WTC11 (cell line): ENCODE measurements at places on chromosomes 5 and 9.

- no peak for DNase-seq
These were observed 74.3 kb upstream of the ICE1 start for GRCh38 chr5:5348135-5348534.

DNA sequence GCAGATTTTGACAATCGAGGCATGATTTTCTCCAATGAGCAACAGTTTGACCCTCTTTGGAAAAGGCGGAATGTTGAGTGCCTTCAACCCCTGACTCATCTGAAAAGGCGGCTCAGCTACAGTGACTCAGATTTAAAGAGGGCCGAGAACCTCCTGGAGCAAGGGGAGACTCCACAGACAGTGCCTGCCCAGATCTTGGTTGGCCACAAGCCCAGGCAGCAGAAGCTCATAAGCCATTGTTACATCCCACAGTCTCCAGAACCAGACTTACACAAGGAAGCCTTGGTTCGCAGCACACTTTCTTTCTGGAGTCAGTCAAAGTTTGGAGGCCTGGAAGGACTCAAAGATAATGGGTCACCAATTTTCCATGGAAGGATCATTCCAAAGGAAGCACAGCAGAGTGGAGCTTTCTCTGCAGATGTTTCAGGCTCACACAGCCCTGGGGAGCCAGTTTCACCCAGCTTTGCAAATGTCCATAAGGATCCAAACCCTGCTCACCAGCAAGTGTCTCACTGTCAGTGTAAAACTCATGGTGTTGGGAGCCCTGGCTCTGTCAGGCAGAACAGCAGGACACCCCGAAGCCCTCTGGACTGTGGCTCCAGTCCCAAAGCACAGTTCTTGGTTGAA is 13.6 kb downstream of the PTPDC1 start:
- no peak for DNase-seq

GRCh38 chr5:170252720-170253350 is 20.1 kb downstream of the C5orf58 start:
- no peak for DNase-seq

- no peak for DNase-seq
These were observed 314.1 kb upstream of the PANK3 start for GRCh38 chr5:168893283-168893682.

- no peak for DNase-seq
These were observed 24.2 kb downstream of the ENHO start for GRCh38 chr9:34498553-34498952.
